ENCODE measurements at places on chromosomes 7 and 10.

GRCh38 chr10:88125766-88126165, 262.3 kb downstream of the PTEN start:
- DNase-seq = no peak

DNA sequence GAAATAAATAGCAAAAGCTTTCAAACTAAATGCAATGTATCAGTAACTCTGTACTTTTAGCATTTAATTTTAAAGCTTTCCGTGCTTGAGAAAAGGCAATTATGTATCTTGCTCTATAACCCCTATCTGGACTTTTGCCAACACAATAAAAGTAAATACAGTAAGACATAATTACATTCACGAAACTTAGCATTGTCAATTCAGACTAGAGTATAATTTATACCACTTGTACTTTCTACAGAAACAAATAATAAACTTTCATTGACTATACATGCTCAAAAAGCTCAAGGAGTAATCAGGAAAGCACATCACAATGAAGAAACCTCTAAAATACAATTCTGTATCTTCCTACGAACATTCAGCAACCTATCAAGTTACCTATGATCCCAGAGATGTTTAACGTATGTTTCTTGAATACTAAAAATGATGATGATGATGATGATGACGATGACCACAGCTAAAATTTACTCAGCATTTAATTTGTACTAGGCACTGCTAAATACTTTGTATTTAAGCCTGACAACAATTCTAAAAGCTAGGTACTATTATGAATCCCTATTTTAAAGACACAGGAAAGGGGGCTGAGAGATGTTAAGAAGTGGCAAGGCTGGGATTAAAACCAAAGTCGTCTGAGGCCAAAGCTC, 44.9 kb downstream of the MINDY3 start:
- DNase-seq = no peak

DNA sequence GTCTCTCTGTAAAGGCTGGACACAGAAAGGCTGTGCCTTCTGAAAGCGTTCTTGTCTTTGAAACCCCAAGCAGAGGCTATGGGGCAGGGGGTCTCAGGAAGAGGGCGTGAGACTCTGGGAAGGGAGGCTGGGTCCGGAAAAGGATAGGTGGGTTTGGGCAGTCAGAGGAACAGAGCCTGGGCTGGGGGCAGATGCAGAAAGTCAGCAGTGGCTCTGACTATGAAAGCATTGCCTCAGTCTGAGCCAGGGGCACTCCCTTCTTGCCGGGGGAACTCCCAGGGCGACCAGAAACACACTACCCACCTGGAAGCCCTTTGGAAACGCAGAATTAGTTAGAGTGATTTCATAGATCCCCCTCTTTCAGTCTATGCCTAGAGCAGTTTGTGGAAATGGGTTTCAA, 72.0 kb downstream of the VWA2 start:
- no peak for DNase-seq

GRCh38 chr10:96626795-96627194, 40.0 kb upstream of the TM9SF3 start:
- no peak for DNase-seq

GRCh38 chr7:103576641-103577040, 130.6 kb upstream of the SLC26A5 start:
- DNase-seq = no peak

- DNase-seq = no peak
These were observed 509.5 kb downstream of the PLXNA4 start for GRCh38 chr7:132066761-132067171.

GRCh38 chr7:98281757-98282606, 496 bp downstream of the BRI3 start:
- no peak for DNase-seq

GRCh38 chr10:7424919-7425318, 14.1 kb upstream of the SFMBT2 start:
- no peak for DNase-seq

DNA sequence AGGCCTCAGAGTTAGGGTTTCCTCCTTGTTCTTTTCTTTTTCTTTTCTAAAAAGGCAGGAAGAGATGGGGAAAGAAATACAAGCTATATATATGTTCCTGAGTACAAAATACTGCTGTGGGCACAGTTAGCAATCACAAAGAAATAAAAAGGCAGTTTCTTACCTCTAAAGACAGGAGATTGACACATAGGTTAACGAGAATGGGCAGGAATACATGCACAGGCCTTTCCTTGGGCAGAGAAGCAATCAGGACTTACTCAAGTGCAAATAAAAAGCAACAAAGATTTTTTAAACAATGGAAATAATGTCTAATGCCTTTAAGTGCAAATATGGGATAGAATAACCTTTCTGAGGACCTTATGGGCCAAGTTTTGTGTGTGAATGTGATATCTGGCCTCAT, 119.5 kb upstream of the AGK start:
- no peak for DNase-seq

DNA sequence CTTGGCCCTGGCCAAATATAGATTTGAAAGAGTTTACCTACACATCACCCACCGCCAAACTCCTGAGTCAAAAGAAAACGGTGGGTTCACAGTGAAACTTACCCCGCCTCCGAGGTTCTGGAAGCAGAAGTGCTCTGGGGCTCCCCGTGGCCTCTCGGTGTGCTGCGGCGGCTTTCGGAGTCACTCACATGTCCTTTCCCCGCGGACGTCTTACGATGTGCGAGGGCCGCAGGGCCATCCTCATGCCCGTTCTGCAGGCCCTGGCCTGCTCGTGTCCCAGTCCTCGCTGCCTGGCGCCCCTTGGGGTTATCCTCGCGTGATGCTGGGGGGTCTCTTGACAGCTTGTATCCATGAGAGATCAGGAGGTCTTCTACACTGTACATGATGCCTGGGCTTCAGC, 12.0 kb downstream of the JCAD start:
- DNase-seq = no peak

DNA sequence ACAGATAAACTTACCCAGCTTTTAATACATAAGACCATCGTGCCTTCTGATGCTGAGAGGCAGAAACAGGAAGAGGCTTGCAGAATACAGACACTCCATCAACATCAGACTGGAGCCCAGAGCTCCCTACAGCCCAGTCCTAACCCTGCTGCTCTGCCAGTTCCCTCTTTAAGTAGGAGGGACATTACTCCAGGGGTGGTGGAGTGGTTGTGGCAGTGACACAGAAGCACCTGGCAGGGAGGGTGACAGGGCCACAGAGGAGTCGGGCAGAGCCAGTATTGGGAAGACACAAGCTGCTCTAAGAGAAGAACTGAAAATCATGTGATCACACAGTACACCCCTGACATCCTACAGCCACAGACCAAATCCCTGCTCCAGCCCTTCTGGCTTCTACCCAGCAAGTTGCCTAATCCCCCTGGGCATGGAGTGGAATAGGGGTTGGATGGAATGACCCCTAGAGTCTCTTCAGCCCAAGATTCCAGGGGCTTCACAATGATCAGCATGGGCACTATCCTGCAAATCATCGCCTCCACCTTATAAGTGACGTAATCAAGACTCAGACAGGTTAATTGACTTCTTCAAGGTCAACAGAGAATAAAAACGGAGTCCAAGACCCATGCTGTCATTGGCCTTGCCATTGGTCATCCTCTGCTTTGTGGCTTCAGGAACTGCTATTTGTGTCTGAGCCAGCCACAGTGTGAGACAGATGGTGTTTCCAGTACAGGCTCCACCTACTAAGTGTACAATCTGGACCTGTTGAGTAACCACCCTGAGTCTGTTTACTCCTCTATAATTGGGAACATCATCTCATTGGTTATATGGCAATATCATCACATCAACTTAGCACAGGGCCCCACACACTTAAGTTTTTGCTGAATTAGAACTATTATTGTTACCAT, 61.1 kb upstream of the ZMIZ1 start:
- DNase-seq = no peak

DNA sequence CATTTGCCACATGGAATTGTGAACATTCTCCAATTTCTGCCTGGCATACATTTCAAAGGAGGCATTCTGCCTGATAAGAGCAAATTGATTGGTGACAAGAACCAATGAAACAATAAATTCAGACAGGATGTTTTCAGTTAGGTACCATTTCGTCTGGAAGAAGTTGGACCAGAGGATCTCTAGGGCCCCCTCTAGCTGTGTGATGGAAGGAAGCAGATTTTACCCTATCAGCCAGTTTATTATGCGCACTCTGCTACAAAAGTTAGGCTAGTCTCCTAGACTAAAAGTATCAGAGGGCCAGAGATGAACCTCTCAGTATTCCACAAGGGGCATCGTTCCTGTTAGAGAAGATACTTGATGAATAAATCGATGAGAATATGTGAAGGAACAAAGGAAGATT, 118.0 kb downstream of the BUB3 start:
- DNase-seq = no peak

GRCh38 chr7:84136336-84136735, 58.3 kb downstream of the SEMA3A start:
- DNase-seq = no peak

GRCh38 chr10:20552382-20552781, 344.7 kb downstream of the NEBL start:
- DNase-seq = no peak

GRCh38 chr7:21983056-21983455, 37.4 kb upstream of the CDCA7L start:
- DNase-seq = no peak

DNA sequence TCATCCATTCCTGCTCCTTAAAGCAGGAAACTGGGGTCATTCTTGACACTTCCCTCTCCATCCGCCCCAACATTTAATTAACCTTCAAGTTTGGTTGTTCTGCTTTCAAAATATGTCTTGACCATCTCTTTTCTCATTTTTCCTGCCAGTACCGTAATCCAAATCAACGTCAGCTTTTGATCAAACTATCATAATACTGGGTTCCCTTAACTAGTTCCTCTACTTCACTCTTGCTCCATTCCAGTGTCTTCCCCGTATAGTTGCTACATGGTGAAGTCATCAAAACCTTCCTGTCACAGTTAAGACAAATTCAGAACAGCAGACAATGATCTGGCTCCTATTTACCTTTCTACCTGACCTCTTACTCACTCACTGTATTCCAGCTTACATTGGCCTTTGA, 6.6 kb upstream of the KLF14 start:
- DNase-seq = no peak

DNA sequence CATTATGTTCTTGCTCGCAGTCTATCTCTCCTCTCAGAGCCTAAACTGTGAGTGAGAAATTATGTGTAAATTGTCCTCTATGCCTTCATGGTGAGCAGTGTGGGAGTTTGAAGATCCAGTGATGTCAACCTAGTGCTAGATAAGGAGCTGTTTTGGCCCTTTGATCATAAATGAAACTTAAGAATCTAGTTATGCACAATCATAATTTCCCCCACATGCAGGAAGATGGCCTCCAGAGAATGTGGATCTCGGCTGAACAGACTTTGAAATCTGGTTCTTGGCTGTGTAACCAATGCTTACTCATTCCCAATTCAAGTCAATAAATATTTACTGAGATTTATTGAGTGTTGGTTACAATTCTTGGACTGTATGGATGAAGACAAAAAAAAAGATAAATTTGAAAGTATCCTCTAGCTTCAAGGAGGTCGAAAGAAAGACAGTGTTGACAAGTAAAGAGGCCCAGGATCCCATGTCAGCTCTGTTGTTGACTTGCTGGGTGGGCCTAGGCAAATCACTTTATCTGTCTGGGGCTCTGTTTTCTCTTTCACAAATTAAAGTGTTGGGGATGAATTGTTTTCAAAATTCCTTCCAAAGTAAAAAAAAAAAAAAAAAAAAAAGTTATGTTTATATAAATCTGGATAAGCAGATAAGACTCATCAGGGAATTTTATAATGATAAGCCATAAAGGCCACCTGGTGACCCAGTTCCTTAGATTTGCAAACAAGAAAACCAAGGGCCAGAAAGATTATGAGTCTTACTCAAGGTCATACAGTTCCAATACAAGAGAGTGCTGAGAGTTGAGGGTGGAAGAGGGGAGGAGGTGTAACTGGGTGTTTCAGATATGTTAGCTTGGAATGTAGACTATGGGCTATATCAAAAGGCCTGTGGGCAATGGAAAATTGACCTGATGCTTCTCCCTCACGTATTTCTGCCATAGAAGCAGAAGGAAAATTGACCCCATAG, 969.9 kb downstream of the KCNMA1 start:
- no peak for DNase-seq

DNA sequence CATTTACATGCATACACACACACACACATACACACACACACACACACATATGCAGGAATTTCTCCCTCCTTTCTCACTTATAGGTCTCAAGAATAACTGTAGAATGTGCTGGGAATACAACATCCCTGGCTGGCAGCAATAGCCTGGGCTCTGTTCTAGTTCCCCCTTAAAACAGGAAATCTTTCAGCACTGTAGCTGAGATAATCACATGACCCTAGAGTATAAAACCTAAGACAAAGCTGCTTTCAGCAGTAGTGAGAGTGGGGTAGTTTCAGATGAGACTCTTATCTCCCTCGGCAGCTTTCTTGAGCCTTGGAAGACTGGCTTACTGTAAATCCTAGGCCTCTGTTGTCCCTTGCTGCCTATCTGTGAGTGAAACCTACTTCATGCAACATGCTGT, 137.4 kb upstream of the AKR1E2 start:
- DNase-seq = no peak

- DNase-seq = no peak
These were observed 68.6 kb downstream of the DYNC2I1 start for GRCh38 chr7:158924956-158925355.

DNA sequence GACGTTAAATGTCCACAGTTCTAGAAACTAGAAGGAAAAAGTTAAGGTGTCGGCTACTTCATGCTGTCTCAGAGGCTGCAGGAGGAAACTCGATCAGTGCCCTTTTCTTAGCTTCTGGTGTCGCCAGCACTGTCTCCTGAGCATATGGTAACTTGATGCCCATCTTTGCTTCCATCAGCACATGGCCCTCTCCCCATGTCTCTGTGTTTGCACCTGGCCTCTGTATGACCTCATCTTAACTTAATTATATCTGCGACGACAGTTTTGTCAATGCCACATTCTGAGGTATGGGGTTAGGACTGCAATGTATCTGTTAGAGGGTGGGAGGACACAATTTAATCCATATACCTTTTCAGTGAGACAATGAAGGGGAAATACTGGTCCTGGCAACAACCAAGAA, 449.9 kb downstream of the POM121L12 start:
- DNase-seq = no peak

DNA sequence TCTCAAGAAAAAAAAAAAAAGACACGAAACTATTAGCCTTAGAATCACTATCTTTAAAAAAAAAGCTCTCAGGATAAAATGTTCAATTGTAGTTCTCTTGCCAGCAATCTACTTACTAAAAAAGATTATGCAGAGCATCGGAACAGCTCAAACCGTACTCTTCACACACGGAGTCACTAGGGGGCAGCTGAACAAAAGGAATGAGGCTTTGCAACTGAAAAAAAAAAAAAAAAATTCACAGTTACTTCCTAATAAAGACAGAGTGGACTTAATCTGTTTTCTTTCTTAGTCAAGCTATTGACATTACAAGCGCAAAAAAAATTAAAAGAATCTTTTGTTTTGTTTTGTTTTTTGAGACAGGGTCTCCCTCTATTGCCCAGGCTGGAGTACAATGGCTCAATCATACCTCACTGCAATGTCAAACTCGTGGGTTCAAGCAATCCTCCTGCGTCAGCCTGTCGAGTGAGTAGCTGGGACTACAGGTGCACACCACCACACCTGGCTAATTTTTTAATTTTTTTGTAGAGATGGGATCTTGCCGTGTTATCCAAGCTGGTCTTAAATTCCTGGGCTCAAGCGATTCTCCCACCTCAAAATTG, 11.5 kb downstream of the PMS2 start:
- DNase-seq = no peak

Measured in right renal pelvis (tissue), 4 donors.